ENCODE measurements at places on chromosomes 11 and 22. TPM values are rescaled to one million over a fixed set of nuclear protein-coding genes. Genes with fewer than 3 reads are reported as not detected.

- no peak for DNase-seq
Measured at GRCh38 chr11:12377824-12378593, 638 bp downstream of the PARVA start.

DNA sequence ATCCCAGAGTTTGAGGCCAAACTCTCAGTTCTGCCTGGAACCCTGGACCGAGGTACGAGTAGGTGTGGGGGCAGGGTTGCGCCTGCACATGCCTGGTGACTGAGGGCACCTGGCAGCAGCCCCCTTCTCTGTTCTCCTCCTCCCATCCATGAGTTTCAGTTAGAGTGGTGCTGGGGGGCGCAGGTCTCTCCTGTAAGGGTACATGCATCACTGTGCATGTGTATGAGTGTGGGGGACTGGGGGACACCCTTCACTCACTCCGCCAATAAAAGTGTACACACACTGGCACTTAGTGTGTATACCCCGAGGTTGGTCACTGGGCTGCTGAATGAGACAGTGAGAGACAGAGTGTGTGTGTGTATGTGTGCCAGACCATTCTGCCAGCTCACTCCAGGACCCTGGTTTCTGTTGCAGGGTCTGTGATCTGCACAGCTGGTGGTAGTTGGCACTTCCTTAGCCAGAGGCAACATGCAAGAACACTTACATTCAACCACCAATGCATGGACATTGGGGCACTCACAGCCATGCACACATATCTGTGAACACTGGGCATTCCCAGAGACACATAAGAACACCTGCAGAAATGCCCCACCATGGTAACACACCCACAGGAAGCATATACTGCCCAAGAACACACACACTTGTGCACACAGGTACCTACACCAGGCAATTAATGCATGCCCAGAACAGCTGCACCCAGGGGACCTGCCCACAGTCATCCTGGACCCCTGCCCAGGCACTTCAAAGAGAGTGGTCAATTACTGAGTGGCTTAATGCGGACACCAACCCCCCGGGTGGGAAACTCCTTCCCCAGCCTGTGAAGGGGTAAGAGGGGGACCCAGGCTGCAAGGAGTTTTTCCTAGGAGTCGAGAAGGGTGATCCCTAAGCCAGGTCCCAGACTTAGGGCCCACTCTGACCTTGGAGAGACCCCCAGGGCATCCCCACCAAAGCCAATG, 1.2 kb upstream of the NRXN2 start:
- no peak for DNase-seq

GRCh38 chr11:124915541-124916369, 3.3 kb upstream of the HEPN1 start:
- no peak for DNase-seq

GRCh38 chr22:19844377-19845053, 10.2 kb downstream of the GNB1L start:
- no peak for DNase-seq

- DNase-seq = no peak
Measured at GRCh38 chr22:25564979-25565677, 653 bp downstream of the GRK3 start.

DNA sequence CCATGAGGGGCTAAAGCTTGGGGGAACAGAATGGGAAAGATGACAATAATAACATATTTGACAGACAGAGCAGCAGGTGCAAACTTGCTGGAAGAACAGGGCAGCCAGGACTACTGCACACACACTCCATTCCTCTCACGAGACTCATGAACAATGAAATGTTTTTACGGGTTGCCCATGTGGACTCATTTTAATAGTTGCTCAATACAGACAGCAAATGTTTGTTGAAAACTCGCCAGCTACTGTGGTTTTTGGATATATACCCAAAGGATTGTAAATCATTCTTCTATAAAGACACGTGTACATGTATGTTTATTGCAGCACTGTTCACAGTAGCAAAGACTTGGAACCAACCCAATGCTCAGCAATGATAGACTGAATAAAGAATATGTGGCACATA, 10.3 kb downstream of the SYT13 start:
- DNase-seq = no peak

GRCh38 chr22:25722626-25723025, 19.4 kb upstream of the MYO18B start:
- DNase-seq = no peak

- no peak for DNase-seq
Measured at GRCh38 chr11:21321530-21321929, 652.1 kb downstream of the NELL1 start.

DNA sequence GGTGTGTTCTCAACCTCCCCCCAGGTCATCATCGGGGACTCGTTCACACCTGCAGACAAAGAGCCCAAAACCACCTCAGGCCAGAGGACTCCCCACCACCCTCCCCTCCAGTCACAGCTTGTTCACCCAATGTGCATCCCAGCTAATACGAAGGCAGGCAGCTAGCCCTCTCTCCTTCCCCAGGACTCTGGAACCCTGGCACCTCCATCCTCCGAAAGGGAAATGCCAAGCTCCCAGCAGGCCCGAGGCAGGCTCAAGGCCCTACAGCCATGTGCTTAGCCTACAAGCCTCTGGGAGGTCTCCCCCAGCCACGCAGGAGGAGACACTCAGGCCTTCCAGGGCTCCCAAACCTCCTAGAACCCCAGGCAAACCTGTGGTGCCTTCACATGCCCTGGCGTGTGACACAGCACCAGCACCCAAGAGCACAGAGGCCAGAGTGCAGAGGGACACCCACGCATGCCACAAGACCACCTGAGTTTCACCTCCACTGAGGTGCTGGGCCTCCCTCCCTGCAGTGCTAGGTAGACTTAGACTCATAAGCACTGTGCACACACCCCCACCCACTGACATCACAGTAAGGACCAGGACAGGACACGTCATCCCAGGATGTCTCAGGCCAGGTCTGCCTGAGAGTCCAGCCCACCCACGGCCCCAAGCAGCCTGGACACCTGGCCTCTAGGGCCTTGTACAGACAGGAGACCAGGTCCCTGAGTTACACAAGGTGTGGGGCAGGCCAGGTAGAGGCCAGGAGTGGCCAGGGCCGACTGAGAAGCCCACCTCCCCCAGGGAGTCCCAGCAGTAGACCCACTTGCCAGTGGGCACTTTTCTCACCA, 6.5 kb downstream of the TSSK2 start:
- DNase-seq = no peak

- DNase-seq = no peak
Measured at GRCh38 chr11:21785351-21785750, 407.5 kb upstream of the ANO5 start.

DNA sequence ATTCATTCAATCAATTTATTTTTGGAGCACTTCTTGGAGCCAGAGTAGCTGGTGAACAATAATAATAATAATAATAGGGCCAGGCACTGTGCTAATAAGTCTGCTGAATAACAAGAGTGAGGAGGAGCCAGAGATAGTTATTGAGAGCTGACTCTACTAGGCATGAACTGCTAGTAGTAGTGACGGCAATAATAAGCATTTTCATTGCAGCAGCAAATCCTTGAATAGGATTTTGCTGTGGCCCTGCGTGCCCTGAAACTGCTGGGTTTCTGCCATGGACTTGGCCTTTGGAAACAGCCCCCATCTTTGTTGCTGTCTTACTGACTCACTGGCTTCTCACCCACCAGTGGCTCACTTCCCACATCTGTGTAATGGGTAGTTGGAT, 545.9 kb downstream of the MIAT start:
- DNase-seq = no peak

DNA sequence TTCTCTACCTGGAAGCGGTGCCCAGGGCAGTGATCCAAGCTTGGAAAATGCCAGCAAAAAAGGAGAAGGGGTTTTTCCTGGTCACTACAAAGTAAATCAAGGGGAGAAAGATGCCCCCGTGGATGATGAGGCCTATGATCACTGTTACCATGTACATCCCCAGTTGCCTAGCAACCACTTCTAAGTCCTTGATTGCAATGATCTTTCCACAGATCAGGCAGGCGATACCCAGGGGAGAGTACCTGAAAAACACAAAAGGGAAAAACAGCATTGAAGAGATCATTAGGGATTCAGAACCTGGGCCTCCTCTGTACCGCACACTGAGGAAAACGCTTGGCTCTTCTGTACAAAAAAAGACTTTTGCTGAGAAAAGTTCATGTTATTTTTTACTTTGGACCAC, 127.1 kb downstream of the SLC1A2 start:
- DNase-seq = no peak

DNA sequence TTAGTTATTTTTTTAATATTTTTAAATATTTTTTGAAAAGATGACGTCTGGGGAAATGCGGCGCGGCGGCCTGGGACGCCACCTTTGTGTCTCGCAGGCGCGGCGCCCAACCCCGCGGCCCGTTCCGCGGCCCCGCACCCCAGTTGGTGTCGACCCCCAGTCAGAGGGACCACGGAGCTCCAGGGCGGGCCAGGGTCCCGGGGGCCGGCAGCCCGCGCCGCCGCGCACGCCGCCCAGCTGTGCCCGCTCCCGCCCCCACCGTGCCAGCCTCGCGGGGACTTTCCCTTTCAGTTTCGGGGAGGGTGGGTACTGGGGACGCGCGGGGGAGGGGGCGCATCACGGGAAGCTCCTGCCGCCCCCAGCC, 1.6 kb downstream of the CCND1 start:
- no peak for DNase-seq

GRCh38 chr11:6219359-6219758, 14.0 kb downstream of the C11orf42 start:
- DNase-seq = peak; percentile 15

GRCh38 chr22:40345815-40346184, 500 bp upstream of the ADSL start:
- DNase-seq = no peak

DNA sequence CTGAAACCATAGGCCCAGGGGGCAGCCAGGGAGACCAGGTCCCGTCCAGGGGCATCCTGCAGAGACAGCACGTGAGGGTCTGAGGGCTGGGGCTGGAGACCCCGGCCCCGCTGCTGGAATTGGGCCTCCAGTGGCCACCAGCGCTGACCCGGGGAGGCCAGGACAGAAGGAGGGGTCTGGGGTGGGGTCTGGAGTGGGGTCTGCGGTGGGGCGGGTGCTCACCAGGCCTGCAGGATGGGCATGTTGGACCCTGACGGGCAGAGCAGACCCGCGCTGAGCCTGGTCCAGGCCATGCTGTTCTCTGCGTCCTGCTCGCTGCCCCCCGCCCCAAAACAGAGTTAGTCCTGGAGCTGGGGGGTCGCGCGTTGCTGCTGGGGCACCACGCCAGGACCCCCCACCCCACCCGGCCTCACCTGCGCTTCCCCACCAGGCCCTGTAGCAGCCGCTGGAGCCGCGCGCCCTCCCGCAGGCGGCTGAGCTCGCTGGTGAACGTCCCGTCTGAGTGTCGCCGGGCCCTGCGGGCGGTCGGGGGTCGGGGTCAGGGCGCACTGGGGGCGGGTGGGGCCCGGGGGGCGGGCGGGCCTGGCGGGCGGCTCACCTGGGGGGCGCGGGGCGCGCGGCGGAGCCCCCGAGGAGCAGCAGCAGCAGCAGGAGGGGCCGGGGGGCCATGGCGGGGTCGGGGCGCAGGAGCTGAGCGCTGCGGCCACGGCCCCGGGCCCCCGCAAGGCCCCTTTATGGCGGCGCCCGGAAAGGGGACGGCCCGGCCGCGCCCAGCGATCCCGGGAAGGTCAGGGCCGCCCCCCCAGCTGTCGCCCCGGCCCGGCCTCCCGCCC, at the start of gene SCT:
SCT (minus strand) TSS at position 707 of the 833 bp plus-strand sequence; CDS start at position 669, 38 bp downstream.
- DNase-seq = no peak

- DNase-seq = no peak
Measured at GRCh38 chr22:45497351-45498145, 5.1 kb upstream of the FBLN1 start.

Gene DDI1
- polyA plus RNA-seq = not detected

Gene FAM89B
- polyA plus RNA-seq = 11.5 TPM

Gene ARVCF
- 8.4 TPM for polyA plus RNA-seq

Gene SCUBE2
- polyA plus RNA-seq = 1.5 TPM

Gene TAF10
- polyA plus RNA-seq = 120 TPM

Gene TSGA10IP
- not detected for polyA plus RNA-seq

Gene TKFC
- polyA plus RNA-seq = 18.3 TPM

Gene SYT12
- 0.09 TPM for polyA plus RNA-seq

Gene P2RX6
- polyA plus RNA-seq = 0.65 TPM

Gene TTLL8
- polyA plus RNA-seq = not detected
